Type B pancreatic cell (in vitro differentiated cells): ENCODE measurements at places on chromosomes 13 and 19. TPM values are rescaled to one million over a fixed set of nuclear protein-coding genes. Genes with fewer than 3 reads are reported as not detected.

Gene NALCN
- total RNA-seq, result 0.70 and 1.8 TPM in 2 replicates

DNA sequence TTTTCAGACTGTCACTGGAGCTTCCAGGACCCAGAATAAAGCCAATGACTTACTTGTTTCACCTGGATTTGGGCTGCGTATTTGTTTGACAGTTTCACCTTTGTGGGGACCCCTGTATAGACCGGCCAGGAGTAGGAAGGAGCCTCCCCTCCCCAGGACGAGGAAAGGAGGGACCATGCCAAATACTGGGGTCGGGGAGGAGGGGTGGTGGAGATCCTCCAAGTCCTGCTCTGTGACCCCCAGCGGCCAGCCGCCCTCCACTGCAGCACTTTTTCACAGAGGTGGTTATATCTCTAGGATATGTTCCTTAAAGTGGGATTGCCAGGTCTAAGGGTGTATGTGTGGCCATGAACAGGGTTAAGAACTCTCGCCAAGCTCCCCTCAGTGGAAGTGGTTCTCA, 25.7 kb upstream of the ZNF492 start:
- no peak for DNase-seq

GRCh38 chr19:18488403-18488723, 33.5 kb downstream of the ELL start:
- no peak for DNase-seq

Gene CEACAM1
- 19.1 and 28.8 TPM in 2 replicates for total RNA-seq

DNA sequence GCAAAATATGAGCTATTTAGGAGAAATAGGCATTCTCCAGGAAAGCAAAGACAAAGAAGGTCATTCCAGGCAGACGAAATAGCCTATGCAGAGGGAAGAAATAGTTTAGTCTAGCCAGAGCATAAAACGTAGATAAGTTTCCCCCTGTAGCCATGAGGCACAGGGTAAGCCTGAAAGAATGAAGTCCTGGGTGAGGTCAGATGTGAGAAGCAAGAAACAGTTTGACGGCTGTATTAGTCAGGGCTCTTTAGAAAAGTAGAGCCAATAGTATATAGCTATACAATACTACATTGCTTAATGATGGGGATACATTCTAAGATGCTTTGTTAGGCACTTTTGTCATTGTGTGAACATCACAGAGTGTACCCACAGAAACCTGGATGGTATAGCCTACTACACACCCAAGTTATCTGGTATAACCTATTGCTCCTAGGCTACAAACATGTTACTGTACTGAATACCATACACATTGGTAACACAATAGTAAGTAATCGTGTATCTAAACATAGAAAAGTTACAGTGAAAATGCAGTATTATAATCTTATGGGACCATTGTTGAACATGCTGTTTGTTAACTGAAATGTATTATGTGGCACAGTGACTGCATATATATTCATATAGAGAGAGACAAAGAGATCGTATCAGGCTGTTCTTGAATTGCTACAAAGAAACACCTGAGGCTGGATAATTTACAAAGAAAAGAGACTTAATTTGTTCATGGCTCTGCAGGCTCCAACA, 59.3 kb upstream of the WDFY2 start:
- DNase-seq, result no peak

DNA sequence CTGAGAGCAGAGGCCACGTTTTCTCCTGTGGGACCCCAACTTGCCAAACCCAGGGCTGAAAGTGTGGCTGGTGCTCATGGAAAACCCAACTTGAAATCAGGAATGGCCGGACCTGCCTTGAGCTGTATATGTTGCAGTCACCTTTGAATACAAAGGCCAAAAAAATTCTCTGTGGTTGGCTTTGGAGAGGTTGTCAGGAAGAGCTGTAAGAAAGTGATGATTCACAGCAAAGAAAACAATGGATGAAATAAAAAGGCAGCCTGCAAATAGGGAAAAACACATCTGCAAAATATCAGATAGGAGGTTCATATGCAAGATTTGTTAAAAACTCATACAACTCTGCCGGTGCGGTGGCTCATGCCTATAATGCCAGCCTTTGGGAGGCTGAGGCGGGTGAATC, 715.8 kb downstream of the UQCRFS1 start:
- DNase-seq, result no peak

GRCh38 chr19:50264483-50265186, 61.2 kb downstream of the MYH14 start:
- no peak for DNase-seq

GRCh38 chr19:49513746-49514118, 1.3 kb downstream of the FCGRT start:
- DNase-seq, result no peak

GRCh38 chr13:37769545-37769944, 100.0 kb downstream of the TRPC4 start:
- no peak for DNase-seq

DNA sequence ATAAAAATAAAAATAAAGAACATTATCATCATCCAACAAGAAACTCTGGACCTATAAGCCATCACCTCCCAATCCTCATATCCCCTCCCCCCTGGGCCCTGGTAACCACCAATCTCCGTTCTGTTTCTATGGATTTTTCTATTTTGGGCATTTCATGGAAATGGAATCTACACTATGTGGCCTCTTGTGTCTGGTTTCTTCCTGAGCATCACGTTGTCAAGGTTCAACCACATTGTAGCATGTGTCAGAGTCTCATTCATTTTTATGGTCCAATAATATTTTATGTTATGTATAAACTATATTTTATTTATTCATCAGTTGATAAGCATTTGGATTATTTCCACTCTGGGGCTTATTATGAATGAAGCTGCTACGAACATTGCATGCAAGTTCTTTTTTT, 26.9 kb downstream of the SULT2B1 start:
- no peak for DNase-seq

Gene GNG7
- total RNA-seq, result 3.8 and 12.2 TPM in 2 replicates

Gene PLK5
- total RNA-seq, result 0.24 TPM in 1 of 2 replicates, not detected in the other

Gene KRTDAP
- 0.80 and 2.0 TPM in 2 replicates for total RNA-seq

GRCh38 chr13:20411638-20412342, 113.9 kb downstream of the CRYL1 start:
- DNase-seq, result no peak

DNA sequence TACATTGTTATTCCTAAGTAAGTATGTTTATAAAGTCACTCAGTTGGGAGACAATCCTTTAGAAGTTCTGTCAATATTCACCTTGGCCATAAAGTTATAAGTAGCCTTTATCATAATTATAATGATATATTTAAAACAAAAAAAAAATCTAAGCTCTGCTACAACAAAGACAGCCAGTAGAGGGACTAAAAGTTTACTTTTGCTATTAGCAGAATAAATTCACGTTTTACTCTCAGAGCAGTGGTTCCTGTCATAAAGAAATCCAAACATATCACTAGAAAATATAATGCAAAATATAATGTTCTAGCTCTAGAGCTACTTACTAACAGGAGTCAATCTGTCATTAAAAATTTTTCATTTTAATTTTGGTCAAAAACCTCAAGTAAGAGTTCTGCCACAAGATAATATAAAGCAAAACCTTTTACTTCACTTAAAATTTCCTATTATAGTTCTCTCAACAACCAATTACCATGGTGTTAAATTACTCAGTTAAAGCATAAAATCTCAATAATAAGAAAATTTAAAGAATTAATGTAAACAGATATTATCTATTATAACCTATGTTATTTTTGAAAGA, 17.7 kb downstream of the INTS6 start:
- DNase-seq, result no peak

DNA sequence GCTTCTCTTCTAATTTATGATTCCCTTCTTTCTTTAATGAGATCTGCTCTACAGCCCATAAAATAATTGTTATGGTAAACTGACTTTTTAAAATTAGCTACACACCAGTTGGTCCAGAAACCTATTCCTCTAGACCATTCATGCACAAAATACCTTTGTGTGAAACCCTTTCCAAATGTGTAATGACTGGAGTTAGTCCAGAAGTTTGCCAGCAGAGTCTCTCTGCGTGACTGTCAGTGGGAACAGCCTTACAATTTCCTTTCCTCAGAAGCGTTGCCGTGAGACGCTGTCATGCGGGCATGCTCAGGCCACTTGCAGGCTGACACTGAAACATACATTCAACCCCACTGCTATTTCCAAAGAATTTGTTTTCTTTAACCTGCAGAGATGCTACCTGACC, 965.2 kb downstream of the PCDH9 start:
- no peak for DNase-seq

- DNase-seq, result no peak
These were observed 34.5 kb downstream of the UFM1 start for GRCh38 chr13:38384171-38384570.

DNA sequence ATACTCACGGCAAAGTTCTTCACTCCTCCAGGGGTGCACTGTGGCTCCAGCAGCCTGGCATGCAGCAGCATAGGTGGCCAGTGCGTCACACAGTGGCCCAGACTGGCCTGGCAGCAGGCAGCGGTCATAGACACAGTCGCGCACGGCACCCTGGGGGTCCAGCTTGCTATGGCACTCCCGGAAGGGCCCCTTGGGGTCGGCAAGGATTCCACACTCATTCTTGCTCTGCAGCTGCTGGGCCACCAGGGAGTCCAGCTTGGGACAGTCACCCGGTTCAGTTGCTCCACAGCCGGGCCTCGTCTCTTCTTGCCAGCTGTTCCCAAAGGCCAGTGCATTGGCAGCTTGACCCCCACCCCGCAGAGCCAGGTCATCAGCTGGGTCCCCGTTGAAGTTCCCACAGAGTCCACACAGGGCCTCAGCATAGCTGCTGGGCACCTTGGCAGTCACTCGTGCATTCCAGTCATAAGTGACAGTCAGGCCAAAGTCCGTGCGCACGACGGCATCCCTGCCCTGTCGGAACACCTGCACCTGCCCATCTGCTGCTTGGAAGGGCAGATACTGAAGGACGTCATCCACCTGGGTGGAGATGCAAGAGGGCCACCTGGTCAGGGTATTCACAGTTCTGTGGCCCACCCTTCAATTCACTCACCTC, 20.6 kb downstream of the FCGBP start:
- peak; percentile 55 for DNase-seq

DNA sequence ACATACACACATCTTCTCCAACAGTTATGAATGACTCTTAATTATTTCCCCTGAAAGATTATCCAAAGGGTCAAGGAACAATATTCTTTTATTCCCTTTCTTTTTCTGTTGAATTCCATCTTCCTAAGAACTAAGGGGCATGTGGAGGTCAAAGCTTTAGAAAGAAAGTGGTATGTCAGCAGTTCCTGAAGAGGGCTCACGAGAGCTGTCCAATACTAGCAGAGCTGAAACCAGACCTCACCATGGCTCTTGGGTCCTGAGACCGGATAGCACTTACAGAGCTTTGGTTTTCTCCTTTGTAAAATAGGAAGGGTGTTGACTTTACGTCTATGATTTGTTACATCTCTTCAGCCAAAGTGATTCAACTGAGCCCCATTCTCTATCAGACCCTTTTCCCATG, 109.8 kb upstream of the FREM2 start:
- DNase-seq, result no peak

DNA sequence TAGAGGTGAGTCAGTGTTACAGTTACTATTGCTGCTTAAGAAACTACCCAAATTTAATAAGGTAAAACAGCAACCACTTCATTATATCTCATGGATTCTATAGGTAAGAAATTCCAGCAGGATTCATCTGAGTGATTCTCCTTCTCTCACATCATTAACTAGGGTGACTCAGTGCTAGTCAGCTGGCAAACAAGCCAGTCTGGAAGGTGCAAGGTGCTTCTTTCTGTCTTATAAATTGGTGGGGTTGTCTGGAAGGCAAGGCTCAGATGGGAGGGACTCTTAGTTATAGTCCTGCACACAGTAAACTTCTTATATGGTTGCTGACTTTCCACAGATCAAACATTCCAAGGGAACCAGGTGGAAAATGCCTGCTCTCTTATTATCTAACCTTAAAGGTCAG, 484.5 kb downstream of the GPC5 start:
- no peak for DNase-seq

- no peak for DNase-seq
These were observed 4.1 kb downstream of the FRY start for GRCh38 chr13:32035716-32036115.

GRCh38 chr19:4695224-4695731, 25.1 kb upstream of the MYDGF start:
- DNase-seq, result no peak

DNA sequence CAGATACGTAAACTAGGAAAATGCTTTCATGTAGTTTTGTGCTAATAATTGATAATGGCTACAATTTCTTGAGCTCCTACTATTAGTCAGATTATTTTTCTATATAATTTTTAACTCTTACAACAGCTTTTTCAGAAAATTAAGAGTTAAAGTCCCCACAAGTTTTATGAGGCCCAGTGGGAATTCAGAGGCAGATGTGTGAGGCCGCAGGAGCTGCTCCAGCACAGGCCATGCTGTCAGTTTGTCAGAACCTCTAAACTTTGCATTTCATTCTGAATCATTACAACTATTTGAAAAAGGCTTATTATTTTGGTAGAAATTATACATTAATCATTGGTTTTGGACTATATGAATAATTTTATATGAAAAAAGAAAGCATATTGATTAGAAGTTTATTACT, 370.8 kb downstream of the MYO16 start:
- DNase-seq, result no peak

- DNase-seq, result no peak
These were observed 881.9 kb downstream of the SLITRK6 start for GRCh38 chr13:84917252-84917878.

Gene NKPD1
- 0.56 and 1.3 TPM in 2 replicates for total RNA-seq

DNA sequence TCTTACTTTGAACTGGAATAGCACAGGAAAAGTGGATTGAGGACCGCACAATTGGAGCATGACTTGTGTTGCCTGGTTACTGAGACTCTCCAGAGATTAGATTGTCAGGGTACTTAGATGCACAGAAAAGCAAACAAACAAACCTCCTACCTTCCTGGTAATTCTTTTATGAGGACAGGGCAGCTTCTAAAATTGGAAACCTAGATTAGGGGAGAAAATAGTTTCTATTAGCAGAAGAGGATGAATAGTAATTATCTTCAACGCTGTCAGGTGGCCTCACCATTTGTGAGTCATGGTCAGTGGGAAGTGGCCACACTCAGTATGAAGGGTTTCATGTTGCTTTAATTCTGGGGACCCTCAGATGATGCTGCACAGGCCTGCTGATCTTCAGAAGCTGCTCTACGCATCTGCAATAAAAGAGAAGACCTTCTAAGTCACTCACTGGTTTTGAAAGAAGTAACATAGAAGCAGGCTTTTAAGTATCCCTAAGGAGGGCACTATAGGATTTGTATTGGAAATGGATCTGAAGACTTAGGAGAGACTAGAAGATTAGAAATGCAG, 106.8 kb downstream of the LACC1 start:
- no peak for DNase-seq

Gene TMPRSS9
- total RNA-seq, result 0.41 TPM in 1 of 2 replicates, not detected in the other

DNA sequence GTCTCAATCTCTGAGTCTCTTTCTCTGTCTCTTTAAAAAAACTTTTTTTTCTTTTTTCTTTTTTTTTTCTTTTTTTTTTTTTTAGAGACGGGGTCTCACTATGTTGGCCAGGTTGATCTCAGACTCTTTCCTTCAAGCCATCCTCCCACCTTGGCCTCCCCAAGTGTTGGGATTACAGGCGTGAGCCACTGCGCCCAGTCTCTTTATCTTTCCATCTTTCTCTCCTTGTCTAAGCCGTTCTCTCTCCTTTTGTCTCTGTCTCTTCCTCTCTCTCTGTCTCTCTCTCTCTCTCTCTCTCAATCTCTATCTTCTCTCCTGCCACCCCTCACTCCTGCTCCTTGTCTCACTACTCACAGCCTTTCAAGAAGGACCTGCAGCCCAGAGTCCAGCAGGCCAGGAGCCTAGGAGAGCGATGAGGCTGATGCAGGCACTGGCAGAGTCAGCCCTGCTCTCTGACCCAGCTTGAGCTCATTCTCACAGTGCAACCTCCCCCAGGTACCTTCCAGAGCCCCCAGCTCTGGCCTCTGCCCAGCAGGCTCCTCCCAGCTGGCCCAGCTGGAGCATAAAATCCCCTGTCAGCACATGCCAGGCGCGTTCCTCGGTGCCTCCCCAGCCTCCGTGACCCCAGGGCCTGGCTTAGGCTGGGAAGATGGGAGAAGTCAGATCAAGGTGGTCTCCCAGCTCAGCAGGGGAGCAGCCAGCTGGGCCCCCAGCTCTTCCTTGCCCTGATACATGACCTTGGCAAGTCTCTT, at the start of gene NPHS1:
Gene NPHS1, minus strand, starts transcription at position 476 of the 752 bp plus-strand sequence. CDS start 667 bp downstream, outside the sequence.
- no peak for DNase-seq
